Skin of body (tissue), 3 donors: ENCODE measurements at places on chromosomes 1 and 21. TPM values are rescaled to one million over a fixed set of nuclear protein-coding genes. Genes with fewer than 3 reads are reported as not detected.

GRCh38 chr1:25971811-25972180 lies 26.1 kb downstream of the PAFAH2 start:
- no peak for DNase-seq

DNA sequence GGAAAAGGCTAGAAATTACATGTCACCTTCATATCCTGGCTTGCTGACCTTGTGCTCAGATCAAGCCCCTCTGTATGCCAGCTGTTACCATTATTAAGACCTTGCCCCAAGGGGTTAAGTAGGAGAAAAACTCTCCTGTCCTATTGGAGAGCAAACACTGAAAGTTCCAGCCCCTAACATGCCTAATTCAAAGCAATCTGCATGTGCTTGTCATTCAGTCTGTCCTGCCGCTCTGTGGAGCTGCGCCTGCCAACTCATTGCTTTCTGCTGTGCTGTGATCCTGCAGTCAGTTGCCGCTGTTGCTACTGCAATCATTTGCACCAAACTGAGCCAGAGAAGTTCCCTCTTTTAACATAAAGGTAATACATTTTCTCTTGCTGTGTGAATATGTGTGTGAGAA lies 113.4 kb downstream of the DISP1 start:
- peak; percentile 88 for DNase-seq

DNA sequence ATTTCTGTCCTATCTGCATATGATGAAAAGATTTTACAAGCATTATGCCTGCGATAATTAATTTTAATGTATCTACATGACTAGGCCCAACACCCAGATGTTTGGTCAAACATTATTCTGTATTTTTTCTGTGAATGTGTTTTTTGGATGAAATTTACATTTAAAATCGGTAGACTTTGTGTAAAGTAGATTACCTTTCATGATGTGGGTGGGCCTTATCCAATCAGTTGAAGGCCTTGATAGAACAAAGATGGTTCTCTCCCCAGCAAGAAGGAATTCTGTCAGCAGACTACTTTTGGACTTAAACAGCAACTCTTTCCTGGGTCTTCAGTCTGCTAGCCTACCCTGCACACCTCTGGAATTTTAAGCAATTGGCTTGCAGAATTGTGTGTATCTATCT lies 844.0 kb downstream of the BRINP3 start:
- no peak for DNase-seq

DNA sequence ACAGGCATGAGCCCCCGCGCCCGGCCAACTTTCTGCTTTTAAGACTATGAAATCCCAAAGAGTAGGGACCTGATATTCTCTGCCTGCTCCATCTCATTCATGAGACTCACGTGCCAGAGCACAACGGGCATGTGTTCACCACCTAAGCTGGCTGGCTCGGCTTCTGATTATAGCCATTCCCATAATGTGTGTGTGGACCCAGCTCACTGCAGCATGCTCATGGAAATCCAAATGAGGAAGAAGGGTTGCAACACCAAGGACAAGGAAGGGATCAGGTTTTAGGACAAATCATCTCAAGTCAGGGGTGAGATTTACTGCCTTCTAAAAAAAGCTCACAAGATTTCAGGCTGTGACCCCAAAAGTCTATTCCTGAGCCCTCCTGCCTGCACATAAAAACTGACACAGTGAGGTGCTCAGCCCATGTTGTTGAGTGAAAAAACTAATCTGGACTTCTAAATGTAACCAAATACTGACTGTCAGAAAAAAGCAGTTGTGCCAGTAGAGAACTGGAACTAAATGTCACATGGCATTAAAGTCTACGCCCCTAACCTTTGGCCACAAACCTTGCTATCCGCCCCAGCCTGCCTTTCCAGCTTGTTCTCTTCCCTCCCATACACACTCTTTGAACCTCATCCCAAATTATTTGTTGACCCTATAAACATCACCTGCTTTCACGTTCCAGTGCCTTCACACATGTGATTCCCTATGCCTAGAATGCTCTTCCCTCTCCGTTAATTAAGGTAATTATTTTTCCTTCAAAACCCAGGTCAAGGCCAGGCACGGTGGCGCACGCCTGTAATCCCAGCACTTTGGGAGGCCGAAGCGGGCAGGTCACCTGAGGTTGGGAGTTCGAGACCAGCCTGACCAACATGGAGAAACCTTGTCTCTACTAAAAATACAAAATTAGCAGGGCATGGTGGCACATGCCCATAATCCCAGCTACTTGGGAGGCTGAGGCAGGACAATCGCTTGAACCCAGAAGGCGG lies 9.1 kb upstream of the COA7 start:
- no peak for DNase-seq

DNA sequence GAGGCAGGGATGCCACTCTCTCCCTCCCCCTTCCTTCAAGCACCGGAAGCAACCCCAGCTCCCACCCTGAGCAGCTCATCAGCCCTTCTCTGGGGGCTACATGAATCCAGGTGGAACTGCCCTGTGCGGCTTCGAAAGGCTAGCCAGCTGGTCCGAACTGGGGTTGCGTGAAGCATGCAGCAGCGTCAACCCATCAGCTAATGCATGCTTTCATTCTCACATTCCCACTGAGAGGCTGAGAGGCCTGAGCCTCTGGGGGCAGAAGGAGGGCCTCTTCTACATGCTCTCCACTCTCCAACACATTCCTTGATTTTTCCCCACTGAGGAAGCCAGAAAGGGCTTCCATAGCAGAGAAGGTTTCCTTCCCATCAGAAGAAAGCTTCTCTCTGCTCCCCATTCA lies 5.6 kb downstream of the RXRG start:
- DNase-seq = no peak

- DNase-seq = no peak
Observed at GRCh38 chr1:11961230-11961629, 19.0 kb upstream of the MFN2 start.

- DNase-seq = no peak
Observed at GRCh38 chr1:113326976-113327375, 63.3 kb upstream of the MAGI3 start.

DNA sequence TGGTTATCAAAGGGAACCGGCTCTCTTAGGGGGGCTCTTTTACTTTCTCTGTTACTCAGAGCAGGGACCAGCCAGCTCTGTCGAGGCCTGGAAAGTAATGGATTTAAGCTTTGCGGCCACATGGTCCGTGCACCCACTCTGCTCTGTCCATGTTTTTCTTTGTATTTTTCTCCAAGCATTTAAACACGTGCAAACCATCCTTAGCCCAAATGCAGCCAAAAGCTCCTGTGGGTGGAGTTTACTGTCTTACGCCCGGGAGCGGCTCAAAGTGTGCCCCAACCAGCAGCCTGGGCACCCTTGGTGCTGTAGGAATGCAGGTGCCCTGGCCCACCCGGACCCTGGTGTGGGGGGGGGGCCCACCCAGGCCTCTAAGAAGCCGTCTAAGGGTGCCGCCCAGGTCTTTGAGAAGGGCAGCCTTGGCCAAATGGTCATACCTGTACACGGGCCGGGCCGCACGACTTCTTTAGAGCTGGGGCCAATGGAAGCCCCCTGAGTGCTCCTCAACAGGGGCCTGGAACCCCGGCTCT lies 29.2 kb upstream of the POFUT2 start:
- peak; percentile 27 for DNase-seq

The TSEN15 gene
- total RNA-seq = 25.3 TPM

GRCh38 chr1:244439391-244440032 lies 12.2 kb downstream of the ADSS2 start:
- no peak for DNase-seq

GRCh38 chr1:100308777-100309176 lies 42.8 kb downstream of the RTCA start:
- no peak for DNase-seq

The OLFML2B gene
- total RNA-seq = 25.3 TPM

DNA sequence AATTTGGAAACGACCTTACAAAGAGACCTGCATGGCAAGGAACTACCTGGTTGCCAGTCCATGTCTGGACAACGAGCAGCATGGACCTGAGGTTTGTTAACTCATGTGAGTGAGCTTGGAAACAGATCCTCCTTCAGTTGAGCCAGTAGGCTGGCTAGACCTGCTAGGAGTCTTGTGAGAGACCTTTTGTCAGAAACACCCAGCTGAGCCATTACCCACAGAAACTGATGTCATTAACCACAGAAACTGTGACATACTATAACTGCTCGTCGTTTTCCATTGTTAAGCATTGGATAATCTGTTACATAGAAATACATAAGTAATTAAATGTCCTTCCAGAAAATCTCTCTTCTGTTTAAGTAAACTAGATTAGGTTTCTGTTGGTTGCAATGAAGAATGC lies 211.1 kb upstream of the C21orf91 start:
- no peak for DNase-seq

DNA sequence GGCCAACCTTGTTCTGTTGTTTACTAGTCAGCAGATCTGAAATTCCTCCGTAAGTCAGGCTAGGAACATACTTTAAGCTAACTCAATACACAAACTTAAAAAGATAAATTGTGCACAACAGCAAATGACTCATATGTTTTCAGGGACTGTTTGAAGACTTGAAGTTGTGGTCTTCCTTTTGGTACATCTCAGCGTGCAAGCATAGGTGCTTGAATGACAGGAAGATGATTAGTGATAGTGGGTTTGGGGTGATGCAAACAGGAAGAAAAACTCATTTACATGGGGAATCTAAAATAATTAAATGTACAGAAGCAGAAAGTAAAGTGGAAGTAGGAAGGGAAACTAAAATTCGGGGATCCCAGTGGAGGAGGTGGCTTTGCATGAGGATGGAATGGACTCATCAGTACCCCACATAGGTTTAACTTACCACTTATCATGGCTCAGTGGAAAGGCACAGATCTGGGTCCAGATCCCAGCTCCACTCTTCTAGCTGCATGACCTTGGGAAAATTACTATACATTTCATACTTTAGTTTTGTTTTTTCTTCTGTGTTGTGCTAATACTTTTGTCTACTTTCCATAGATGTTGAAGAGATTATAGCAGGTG lies 122.3 kb downstream of the XCL2 start:
- no peak for DNase-seq

DNA sequence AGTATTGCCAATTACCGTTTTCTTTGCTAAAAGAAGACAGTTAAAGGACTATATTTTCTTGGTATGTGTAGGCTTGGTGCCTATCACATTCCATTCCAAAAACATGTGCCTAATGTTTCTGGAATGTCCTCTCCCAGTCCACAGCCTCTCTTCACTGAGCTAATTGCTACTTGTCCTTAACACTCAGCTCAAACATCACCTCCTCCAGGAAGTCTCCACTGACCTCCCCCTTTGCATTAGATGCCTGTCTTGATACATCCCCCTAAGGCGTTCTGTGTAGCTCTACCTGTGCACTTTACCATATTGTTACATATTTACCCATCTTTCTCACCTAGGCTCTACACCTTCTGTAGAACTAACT lies 195.6 kb upstream of the CAMK1G start:
- no peak for DNase-seq

DNA sequence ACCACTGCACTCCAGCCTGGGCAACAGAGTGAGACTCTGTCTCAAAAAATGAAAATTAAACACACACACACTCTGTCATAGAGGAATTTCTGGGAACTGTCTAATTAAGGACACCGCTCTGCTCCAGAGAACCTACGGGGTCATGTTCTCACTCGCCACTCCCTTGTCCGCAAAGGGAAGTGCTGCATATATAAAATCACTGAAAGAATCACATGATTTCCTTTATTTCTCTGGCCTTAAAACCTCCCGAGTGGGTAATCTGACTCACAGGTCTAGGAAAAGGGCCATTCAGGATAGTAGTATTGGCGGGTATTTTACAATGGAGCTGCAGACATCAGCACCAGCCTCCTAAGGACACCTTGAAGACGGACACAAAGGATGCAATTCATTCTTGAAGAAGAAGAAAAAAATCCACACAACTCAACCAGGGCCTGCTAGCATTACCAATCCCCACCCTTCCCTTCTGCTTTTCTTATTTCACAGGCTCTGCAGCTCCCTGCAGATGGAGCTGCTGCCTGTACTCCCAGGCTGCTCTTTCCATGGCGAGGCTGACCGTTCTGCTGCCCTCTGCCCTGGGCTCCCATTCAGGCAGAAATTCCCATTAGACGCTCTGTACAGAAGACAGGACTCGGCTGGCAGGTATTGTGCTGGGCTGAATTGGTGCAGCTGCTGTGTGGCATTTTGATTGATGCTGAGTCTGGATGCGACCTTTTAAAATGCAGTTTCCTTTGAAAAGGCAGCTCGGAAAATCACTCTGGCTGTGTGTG lies 53.3 kb upstream of the FAM89A start:
- DNase-seq = no peak

The FCGR3A gene
- total RNA-seq = 5.0 TPM

GRCh38 chr1:42432714-42433113 lies 23.1 kb downstream of the ZMYND12 start:
- DNase-seq = no peak
